ENCODE measurements at places on chromosomes 3 and 15.

GRCh38 chr3:190486533-190486864, 27.4 kb upstream of the IL1RAP start:
- ATAC-seq: no peak

DNA sequence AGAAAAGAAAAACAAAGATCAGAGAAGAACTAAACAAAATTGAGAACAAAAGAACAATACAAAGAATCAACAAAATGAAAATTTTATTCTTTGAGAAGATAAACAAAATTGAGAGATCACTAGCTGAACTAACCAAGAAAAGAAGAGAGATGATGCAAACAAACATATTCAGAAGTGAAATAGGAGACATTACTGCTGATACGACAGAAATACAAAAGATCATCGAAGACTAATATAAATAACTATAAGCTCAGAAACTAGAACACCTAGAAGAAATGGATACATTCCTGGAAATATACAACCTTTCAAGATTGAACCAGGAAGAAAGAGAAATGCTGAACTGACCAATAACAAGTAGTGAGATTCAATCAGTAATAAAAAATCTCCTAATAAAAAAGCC, 533.1 kb upstream of the PPP2R3A start:
- ATAC-seq: no peak

GRCh38 chr3:86774082-86774691, 216.8 kb downstream of the VGLL3 start:
- no peak for ATAC-seq

DNA sequence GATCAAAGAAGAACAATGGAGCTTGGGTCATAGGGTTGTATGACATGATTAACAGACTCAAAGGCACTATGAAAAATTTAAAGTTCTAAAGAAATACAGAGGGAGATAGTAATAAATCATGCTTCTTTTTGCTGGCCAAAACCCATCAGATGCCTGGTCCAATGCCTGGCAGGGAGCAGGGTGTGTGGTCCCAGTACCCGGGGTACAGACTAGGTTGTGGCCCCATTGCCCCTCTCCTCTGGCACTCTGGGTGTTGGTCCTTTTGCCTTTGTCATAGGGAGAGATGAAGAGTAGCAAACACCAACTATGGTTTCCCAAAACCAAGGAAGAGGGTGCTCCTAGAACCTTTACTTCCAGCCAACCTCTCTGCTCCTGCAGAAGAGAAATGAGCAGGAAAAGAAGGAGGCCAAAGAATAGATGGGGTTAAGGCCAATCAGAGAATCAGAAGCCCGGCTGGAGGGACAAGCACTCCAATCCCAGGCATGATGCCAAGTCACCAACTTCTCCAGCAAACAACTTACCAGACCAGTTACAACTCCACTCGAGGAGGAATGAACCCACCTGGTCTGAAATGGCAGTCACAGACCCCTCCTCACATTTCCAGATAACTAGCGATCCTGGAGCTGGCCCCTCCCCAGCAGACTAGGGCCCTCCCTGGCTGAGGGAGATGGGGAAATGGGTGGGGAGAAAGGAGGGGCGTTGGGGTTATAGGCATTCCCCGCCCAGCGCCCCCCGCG, 1.8 kb downstream of the IGDCC3 start:
- no peak for ATAC-seq

GRCh38 chr3:13190378-13190765, 117.1 kb upstream of the IQSEC1 start:
- no peak for ATAC-seq

GRCh38 chr15:80788536-80788935, 9.4 kb downstream of the CEMIP start:
- ATAC-seq: no peak

GRCh38 chr3:125055913-125056745, at the start of gene HEG1:
Gene HEG1 (minus strand): TSS chr3:125055997. CDS start chr3:125055890, 107 bp downstream.
- ATAC-seq: peak; percentile 86

DNA sequence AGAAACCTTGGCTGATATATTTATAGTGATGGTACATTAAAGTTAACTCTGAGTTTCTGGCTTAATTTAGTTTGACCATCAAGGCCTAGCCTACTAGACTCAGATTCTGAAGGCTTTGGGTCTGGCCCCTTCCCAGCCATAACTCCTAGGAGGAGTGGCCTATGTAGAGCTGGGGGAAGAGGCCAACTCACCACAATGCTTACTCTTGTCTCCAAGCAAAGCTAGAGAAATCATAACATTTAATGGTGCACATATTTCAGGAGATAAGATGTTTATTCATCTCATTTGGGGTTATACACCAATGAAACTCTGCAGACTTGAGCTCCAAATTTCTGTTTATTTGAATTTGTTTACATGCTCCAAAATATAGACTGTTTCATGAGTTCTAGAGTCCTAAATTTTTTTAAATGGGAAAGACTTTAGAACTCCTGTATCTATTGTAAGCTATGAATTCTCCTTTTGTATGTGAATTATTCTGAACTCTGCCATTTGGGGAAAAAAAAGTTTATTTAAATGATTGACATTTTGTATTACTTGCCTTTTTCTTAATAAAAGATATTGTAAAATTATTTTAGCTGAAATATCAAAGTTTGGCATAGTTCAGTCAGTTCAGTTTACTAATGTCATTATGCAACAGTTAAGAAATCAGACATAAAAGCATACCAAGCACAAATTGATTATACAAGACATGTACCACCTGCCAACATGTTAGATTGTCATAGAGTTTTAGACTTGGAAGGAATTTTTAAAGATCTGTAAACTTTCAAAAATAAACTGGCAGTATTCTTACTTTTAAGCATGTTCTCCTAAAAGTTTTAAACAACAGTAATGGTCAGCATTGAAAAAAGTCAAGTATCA, 143.4 kb upstream of the NR2E3 start:
- no peak for ATAC-seq

GRCh38 chr15:80612118-80612823, 82.8 kb upstream of the ABHD17C start:
- ATAC-seq: peak; percentile 90

GRCh38 chr3:107213044-107213669, 164.1 kb upstream of the CCDC54 start:
- no peak for ATAC-seq

DNA sequence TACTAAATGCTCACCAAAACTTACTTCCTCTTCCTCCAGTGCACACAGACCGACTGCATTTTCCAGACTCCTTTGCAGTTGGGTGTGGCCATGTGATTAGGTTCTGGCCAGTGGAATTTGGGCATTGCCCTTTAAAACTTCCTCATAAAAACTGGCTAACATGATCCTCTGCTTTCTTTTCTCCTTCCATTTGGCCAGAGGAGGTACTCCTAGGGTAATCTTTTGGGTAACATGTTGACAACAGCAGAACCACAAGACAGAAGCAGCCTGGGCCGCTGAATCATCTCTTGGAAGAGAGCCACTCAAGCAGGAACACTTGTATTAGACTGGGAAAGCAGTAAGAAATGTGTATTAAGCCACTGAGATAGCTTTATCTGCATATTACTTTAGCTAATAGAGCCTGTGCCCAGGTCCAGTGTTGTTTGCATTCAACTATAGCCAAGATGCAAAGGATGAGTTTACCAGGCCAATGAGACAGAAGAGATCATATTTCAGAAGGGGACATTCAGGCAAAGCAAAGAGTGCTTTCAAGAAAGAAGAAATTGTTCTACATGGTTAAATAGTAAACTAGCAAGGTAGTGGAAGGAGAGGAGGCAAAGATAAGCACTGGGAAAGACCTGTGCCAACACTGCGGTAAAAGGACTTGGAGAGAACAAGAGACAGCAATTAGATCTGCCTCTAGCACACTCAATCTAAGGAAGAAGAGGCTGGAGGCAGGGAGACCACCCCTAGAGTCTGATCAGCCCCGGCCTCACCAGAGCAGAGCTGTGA, 79.8 kb downstream of the PLCH1 start:
- no peak for ATAC-seq

- ATAC-seq: no peak
These were observed 50.1 kb downstream of the UBE2E2 start for GRCh38 chr3:23253214-23253613.

GRCh38 chr3:39291903-39292329, 12.1 kb upstream of the CX3CR1 start:
- peak; percentile 50 for ATAC-seq

GRCh38 chr3:114727373-114727772, 419.7 kb downstream of the ZBTB20 start:
- no peak for ATAC-seq

DNA sequence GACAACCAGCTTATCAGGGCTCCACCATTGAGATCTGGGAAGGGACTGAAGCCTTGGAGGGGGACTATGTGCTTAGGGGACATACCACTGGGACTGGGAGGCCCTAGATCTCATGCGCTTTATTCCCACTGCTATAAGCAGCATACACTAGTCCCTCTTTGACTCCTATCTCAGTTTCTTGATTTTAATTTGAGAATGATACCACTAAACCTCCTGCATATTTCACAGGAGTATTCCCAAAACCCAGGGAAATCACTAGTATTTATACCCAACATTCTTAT, 29.2 kb downstream of the SLC24A1 start:
- ATAC-seq: no peak

DNA sequence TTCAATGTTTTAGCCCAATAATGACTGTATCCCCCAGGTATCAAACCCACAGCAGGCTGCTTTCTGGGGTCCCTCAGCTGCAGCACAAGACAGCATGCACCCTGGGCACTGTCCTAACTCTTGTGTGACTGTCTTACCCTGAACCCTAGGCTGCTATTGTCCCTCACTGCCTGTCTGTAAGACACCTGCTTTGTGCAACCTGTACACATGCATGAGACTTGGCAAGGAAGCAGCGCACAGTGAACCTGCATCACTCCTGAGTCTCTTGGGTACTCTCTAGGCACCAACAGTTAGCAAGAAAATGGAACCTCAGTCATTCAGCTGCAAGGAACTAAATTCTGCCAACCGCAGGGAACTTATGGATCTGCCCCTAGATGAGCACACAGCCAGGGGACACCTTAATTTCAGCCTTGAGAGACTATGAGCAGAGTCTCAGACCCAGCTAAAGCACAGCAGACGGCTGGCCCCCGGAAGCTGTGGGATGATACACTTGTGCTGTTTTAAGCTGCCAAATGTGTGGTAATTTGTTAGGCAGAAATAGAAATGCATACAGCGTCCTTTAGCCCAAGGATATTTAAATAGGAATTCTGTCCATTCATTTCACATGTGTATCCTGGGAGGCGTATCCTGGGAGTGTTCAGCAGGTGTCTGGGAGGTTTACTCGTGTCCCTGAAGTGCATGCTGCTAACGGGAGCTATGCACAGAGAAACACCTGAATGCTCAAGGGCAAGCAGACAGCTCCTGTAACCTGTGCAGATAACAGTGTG, 223.8 kb downstream of the KLF13 start:
- no peak for ATAC-seq

- peak; percentile 80 for ATAC-seq
These were observed 545 bp upstream of the RFX7 start for GRCh38 chr15:56244038-56244810.

GRCh38 chr15:31325595-31326155, 960 bp upstream of the KLF13 start:
- ATAC-seq: peak; percentile 2

GRCh38 chr3:169280010-169280585, 383.4 kb downstream of the MECOM start:
- no peak for ATAC-seq

DNA sequence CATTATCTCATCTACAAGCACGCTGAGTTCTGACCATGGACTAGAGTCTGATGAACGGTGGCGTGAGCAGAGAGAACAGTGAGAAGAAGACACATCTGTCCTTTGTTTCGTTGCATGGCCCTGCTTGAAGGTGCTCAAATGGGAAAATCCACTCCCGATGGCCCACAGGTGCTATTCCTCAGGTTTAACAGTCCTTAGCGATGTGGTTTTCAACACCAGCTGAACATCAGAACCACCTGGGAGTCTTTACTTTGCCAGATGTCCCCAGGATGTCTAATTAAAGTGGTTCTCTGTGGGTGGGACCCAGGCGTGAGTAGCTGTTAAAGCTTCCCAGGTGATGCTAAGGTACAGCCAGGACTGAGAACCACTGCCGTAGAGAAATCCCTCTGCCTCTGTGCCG, 13.0 kb downstream of the ADAMTS17 start:
- ATAC-seq: no peak

DNA sequence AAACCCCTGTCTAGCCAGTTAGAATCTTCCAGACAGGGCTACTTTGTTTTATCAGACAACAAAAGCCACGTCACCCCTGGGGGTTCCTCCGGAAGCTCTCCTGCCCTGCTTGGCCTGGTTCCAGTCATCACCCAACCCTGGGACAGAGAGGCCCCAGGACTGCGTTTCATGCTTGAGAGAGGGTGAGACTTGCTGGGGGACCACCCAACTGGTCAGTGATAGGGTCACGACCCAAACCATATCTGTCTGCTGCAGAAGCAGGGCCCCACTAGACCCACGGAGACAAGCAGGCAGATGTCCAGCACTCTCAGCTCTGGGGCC, 1.2 kb downstream of the NT5DC2 start:
- ATAC-seq: no peak

DNA sequence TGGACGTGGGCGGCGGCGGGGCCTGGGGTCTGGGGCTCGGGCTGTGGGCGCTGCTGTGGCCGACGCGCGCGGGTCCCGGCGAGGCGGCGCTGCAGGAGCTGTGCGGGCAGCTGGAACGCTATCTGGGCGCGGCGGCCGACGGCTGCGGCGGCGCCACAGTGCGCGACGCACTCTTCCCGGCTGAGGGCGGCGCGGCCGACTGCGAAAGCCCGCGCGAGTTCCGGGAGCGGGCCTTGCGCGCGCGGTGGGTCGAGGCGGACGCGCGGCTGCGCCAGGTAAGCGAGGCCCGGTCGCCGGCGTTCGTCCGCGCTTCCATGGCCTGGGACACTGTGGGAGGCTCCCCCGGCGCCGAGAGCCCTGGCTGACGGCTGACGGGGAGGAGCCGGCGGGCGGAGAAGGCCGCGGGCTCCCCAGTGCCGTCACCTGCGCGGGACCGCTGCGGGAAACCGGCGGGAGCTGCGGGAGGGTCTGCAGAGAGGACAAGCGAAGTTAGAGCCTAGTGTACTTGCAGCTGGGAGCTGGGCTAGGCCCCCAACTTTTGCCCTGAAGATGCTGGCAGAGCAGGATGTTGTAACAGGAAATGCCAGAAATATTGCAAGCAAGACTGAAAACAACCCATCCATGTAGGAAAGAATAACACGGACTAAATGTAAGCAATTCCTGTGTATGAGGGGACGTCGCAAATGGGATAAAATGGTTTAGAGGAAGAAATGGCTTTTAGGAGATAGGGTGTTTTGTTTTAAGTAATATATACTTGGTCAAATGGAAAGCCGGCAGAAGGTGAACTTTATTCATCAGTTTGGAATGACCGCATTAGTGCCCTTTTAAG, 847 bp downstream of the WHAMM start:
- no peak for ATAC-seq

- ATAC-seq: peak; percentile 58
These were observed 23.5 kb upstream of the LRTM1 start for GRCh38 chr3:54951405-54951804.

DNA sequence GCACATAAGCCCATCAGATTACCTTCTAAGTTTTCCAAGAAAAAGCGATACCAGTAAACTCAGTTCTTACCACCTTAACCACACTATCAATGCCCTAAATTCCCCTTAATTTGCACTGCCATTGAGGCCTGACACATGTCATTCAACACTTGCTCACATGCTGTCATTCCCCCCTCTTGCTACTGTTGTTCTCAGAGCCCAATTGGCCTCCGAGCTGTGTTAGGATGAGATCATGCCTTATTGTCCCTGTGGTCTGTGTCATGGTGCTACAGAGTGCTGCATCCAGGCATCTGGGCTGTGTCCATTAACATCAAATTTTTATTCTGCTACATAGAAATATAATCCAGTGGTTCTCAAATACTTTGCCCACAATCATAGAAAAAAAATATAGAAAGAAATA, 213.6 kb downstream of the SSR3 start:
- no peak for ATAC-seq

GRCh38 chr3:52527039-52527731, 6.5 kb downstream of the NT5DC2 start:
- no peak for ATAC-seq

Data from motor neuron (in vitro differentiated cells).